Uterus (tissue), 4 donors: ENCODE measurements at places on chromosomes 4 and X. TPM values are rescaled to one million over a fixed set of nuclear protein-coding genes. Genes with fewer than 3 reads are reported as not detected.

Gene MAD2L1
- total RNA-seq, result 1.8 TPM

Gene PPARGC1A
- total RNA-seq, result 2.9 TPM

GRCh38 chr4:172707622-172708021, 461.0 kb upstream of the GALNT7 start:
- no peak for DNase-seq

DNA sequence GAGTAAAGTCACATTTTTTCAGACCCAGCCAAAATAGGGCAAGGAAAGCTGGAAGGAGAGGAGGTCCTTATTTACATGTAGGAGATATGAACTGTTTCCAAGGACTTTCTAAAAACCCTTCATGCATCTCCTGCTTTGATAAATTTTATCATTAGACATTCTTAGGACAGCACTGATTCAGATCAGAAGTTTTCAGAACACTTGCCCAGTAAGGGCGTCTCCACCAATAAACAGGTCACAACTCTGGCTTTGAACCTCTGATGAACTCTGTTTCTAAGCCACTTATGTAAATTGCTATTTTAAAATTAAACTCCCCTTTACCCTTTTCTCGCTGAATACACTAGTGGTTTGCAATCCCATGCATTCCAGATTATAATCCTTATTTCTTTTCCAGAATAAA, 505.3 kb upstream of the SLIT2 start:
- DNase-seq, result no peak

- DNase-seq, result no peak
Measured at GRCh38 chr4:211033-211511, 86.8 kb downstream of the ZNF718 start.

- peak; percentile 17 for DNase-seq
Measured at GRCh38 chr4:81142744-81143143, 72.3 kb downstream of the PRKG2 start.

DNA sequence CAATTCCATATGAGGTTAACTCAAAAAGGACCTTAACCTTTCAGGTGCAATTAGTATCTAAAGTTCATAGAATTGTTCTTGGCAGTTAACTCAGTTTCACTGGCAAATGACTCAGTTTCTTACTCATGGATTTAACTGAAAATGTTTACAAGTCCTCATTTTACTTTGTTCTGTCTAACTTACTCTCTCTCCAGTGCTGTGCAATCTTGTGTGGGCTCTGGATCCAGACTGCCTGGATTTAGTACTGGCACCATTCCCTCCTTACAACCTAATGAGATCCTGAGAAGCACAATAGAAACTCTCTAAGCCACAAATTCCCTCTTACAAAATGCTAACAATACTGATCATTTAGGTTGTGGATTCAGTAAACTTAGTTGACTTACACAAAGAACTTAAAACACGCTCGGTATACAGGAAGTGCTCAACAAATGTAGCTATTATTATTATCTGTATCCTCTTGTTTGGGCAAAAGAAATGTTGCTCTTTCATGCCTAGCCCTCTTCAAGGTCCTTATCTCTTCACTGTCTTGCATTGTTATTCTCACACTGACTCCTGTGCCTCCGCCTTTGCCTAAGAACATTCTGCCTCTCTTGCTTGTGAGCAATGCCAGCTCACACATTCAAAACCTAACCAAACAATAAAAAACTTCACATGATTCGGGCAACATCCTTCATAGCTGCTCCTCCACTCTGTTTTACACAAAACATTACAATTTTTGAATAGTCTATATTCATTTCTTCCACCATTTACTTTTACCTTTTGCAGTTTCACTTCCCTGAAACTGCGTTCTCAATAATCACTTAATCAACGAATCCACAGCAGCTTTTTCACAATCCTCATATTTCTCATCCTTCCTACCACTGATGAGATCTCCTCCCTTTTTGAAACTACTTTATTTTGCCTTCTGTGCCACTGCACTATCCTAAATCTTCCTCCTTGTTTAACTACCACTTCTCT, 91.8 kb downstream of the PDE5A start:
- DNase-seq, result no peak

DNA sequence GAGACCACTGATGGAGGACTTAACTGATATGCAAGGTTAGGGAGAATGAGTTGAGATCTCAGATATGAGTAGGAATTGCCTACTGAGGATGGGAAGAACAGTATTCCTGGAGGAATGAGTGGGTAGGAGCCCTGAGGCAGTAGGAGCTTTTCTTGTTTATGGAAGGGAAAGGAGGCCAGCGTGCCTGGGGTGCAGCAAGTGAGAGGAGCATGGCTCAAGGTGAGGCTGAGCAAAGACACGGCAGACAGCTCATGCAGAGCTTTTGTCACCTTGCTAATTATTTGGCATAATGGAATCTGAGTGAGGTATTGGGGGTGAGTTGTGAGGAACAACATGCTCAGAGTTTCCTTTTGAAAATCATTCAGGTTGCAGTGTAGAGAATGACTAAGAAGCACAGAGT, 65.3 kb upstream of the IBSP start:
- DNase-seq, result no peak

DNA sequence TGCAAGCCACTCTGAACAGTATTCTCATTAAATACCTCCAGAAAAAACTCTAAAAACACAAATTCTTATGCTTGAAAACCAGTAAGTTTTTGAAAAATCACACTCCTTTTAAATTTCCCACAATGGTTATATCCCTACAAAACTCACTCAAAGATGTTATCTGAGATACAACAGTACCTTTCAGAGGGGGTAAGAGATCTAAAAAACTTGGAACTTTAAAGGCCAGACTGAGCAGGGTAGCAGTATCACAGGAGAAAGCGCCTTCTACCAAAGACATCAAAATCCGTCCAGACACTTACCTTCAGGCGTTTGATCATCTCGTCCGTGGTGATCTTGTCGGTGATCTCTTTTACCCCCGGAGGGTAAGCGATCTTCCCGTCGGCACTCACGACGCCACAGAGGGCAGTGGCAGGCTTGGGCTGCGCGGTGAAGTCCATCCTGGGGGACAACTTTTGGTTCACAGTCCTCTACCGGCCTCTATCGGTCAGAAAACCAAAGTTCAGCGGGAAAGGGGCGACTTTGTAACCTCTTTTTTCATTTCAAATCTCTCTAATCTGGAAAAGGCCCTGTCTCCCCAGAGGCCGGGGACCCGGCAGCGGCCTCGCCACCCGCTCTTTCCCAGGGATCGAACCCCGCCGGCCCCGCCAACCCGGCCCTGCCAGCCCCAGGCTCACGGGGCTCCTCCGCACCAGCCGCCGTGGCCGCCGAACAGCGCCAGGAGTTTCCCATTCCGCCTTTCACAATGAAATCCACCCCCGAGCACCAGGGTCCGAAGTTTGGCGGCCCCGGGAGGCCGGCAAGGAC, 1.4 kb downstream of the PDS5A start:
- peak; percentile 71 for DNase-seq

DNA sequence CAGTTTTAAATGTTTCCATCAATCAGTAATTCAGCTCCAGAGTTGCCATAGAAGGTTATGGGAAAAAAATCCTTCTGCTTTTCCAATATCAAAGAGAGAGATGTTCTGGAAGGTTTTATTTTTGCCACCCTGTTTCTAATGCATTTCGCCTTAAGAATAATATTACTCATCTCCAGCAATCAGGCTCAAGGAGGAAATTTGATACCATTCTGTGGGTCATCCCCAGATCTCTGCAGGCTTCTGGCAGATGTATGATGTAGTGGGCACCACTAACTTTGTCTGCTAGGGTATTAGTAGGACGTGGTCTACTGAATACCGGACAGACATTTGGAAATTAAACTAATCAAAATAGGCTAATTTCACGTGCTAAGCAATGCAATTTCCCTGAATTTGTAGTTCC, 645.4 kb upstream of the TENM3 start:
- DNase-seq, result no peak

DNA sequence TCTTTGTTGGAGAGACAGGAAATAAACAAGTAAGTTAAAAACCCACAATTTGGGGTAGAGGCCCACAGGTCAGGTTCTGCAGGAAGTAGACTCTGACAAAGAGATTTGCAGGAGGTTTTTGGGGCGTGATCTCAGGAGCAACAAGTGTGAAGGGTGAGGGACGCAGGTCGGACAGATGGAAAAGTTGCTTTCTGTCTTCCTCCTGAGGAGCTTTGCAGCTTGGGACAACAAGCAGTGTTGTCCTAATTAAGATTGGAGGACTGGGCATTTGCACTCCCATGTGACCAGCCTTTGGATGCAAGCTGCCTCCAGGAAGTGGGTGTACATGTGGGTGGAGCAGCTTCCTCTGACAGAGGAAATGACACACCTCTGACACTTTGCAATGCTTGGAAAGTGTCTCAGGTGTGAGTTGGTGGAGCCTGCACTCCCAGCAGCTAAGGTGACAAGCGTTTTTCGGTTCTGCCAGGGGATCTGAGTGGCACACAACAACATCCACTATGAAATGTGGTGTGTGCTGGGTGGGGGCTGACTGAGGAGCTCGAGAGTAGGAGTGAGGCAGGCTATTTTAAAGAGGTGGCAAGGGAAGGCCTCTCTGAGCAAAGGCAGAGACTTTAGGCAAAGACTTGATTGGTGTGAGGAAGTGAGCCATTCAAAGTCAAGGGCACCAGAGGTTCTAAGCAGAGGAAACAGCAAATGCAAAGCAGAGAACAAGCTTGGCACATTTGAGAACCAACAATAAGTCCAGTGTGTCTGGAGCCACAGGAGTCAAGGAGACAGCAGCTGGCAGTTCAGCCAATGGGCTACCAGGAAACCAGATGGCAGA, 339.8 kb upstream of the GATB start:
- no peak for DNase-seq

- no peak for DNase-seq
Measured at GRCh38 chrX:100085846-100086245, 324.2 kb downstream of the PCDH19 start.

Gene TRPC5OS
- total RNA-seq, result not detected

DNA sequence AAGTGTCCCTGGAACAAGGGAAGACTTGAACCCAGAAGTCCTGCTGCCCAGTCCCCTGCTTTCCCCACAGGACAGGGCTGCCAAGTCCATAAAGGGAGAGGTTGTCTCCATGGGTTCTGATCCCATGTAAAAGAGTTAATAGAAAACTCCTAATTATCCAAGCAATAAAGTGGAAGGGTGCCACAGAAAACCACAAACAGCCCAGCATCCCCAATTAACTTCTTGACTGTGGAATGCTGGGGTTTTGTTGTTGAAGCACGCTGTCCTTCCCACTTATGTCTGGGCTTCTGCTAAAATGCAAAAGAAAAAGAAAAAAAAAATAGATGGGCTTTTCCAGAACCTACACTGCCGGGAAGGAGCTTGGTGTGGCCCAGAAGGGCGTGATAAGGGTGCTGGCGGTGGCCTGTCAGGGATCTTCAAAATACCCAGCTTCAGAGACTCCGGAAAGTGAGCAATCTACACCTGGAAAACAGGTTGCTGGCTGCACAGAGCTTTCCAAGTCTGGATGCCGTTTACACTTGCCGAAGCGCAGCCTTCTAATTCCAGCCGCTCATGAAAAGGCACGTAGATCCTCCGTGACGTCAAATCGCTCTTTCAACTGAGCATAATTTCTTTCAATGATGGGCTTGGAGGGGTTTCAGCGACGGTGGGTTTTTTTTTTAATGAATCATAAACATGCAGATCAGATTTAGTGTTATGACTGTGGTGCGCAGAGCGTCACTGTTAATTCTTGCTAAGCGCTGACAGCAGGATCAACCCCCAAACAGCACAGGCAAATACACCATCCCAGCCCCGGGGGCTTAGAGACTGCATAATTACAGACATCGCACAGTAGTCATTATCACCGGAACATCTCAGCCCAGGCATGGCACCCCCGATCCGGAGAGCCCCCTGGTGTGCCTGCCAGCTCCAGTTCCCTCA, 197.6 kb downstream of the BCOR start:
- no peak for DNase-seq

Gene OPHN1
- total RNA-seq, result 27.7 TPM

Gene PLAC8
- total RNA-seq, result not detected

- no peak for DNase-seq
Measured at GRCh38 chr4:122548452-122548851, 72.4 kb downstream of the IL21 start.

DNA sequence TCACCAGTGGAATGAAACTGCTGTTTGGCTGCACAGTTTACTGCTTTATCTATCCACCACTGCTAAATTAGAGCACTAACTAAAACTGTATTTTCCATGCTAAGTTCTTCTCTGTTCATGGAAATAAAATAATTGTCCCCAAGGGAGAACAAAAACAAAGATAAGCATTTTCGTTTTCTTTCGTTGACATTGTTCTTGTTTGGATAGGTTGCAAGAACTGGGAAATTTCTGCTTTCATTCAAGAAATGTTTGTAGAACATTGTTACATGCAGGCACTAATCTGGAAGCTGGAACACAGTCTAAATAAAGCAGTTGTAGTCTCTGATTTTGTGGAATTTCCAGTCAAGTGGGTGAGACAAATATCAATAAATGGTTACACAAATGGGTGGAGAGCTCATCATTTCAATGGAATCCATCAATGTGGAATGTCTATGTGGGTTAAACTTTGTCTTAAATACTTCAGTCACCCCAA, 5.8 kb upstream of the CXCL8 start:
- DNase-seq, result no peak

- DNase-seq, result no peak
Measured at GRCh38 chr4:26343038-26343398, 22.2 kb downstream of the RBPJ start.

Gene SLC49A3
- total RNA-seq, result 12.6 TPM

GRCh38 chrX:49876750-49877149, 2.5 kb upstream of the USP27X start:
- no peak for DNase-seq

DNA sequence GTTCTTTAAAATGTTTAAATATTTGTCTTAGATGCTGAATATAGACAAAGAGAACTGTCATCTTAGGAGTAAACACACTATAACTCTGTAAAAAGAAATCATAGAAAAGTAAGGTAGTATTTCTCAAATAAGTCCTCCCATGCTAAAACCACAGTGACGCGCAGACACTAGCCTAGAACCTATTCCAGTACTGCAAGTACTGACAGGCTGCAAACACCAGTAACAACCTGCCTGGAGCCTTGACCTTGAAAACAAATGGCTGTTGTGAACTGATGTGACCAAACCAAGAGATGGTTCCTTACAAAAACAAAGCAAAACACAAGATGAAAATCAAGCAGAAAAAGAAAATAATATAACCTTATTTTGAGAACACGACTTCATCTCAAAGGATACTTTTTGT, 8.5 kb downstream of the TIFA start:
- no peak for DNase-seq

Gene NXF2
- not detected for total RNA-seq

DNA sequence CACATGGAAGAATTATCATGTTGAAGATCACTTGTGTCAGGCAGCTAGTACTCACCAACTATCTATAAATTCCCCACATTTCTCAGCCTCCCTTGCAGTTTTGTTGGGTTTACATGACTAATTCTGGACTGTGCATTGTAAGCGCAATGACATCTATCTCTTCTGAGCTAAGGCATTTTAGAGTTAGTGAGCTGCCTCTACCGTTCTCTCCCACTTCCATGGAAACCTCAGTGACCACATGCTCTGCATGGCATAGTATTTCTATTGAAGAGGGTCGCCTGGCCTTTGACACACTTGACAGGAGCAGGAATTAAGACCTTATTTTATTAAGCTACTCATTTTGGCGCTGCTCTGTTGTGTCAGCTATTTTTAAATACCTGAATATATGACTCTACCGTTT, 67.5 kb upstream of the NPY2R start:
- no peak for DNase-seq

Gene TMLHE
- 25.0 TPM for total RNA-seq
